CD4-positive, alpha-beta T cell treated with Interleukin-15 for 4 hours (primary cell): ENCODE measurements at places on chromosomes 7 and 10.

GRCh38 chr7:17408245-17408903 lies 109.9 kb downstream of the AHR start:
- DNase-seq, result no peak

DNA sequence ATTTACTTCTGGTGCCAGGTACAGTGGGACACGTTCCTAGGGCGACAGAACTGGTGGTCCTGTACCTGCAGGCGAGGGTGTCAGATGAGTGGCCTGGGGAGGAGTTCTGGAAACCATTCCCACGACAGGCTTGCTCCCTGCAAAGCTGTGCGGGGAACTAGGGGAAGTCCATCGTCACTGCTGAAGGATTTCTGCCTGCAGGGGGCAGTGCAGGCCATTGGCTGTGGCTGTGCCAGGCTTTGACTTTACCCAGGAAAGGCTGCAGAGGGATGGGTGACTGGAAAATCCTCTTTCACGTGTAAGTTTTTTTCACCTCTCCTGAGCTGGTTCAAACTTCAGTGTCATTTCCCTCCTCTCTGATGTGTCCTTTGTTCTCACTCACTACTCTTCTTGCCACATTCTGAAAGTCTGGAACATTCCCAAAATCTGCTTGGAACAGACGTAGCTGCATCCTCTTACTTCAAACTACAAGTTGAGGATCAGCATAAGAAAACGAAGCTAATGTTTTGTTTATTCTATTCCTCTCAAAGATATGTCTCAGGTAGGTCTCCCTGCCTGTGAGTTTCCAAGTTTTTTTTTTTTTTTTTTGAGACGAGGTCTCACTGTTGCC lies 126.5 kb downstream of the SH2D4B start:
- peak; percentile 21 for DNase-seq

DNA sequence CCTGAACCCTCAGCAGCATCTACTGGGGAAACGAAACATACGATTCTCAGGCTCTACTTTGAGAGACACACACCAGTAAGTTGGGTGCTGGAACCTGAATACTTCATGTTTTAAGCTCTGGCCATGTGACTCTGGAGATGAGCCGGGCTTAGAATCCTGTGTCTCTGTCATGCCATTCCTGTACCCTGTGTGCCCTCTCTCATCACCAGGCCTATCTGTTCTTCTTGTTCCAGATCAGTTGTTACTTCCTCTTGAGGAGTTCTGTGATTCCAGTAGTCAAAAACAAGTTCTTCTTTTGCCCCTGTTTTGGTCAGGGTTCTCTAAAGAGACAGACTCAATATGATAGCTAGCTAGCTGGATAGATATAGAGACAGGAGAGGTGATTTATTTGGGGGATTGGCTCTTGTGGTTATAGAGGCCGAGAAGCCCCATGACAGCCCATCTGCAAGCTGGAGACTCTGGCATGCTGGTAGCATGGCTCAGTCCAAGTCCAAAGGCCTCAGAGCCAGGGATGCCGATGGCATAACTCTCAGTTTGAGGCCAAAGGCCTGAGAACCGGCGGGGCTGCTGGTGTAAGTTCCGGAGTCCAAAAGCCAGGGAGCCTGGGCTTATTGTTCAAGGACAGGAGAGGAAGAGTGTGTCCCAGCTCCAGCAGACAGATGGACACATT lies 54.3 kb downstream of the CHN2 start:
- DNase-seq, result no peak

- DNase-seq, result no peak
Measured at GRCh38 chr10:2978111-2978510, 89.2 kb upstream of the PFKP start.

DNA sequence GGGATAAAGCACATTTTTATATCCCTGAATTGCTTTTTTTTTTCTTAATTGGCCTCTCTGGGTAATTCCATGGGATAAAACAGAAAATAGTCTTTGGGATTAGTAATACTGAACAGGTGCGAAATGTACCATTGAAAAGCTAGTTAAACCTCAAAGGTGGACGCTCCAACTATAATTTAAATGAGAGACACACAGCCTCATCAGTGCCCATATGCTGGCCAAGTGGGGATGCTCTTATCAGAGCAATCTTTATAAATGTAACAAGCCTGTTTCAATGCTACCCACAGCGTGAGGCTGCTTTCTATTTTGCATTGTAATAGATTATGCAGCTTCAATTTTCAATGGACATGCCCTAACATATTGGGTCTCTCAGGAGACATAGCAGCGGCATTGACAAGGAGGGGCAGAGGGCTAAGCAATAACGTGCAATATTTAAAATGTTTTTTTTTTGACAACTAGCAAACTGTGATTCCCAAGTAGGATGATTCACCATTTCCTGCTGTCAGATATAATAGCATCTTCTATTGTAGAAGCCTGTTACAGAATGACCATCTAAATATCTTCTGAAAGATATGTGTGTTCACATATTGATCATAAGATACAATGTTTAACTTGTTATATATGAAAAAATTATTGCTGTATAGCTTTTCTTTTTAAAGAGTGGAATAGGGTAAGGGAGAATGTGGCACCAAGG lies 91.3 kb upstream of the BET1 start:
- DNase-seq, result no peak

DNA sequence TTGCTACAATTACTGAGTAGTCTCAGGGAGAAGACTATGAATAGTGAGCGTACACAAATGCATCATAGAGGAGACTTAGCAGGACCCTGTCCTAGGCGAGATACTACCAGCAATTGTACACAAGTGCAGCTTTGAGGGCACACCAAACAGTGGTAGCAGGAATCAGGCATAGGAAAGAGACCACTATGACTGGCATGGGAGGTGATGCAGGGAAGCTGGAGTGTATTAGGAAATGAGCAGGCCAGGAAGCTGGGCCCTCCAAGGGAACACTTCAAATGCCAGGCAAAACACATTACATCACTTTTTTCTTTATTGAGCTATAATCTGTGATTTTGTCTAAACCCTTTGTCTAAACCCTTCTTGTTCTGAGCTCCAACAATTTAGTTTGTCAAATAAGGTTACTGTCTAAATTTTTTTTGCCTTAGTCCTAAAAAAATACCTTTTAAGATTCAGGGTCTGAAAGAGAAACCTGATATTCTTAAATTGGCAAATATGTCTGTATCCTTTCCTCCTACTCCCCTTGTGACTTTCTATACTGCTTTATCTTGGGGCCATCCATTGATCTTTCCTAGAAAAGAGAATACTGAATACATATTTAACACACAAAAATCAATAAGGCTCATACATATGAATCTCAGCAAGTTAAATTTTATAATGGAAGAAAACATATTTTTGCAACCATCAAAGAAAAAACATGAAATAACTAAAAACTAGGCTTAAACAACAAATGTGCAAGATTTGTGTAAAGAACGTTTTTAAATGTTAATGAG lies 193.8 kb upstream of the PHYHIPL start:
- no peak for DNase-seq

DNA sequence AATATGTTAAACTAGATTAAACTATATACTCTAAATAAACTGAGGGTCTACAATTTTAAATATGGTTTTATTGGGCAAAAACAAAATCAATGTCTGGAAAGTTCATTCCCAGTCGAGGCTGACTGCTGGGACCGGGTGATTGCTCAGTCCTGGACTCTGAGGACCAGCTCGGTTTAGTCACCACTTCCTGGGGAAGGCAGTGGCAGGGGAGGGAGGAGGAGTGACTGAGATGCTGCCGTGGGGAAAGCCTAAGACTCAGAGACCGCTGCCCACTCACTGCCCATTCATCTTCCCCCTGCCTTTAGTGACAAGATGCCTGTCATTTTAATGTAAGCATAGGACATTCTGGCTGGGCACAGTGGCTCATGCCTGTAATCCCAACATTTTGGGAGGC lies 29.0 kb downstream of the ATOH7 start:
- DNase-seq, result no peak

GRCh38 chr7:31702354-31702753 lies 15.3 kb downstream of the PPP1R17 start:
- DNase-seq, result no peak

DNA sequence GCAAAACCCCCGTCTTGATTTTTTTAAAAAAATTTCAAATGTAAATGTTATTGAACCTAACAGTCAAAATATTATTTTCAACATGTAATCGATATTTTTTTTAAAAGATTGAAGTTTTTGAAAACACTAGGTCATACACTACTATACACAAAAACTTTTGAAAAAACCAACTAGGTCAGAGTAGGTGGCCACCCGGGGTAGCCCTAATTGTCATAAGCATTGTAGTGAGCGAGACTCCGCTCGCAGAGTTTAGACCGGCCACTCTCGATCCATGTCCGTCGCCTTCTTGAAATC lies 417 bp downstream of the RFC2 start:
- no peak for DNase-seq

DNA sequence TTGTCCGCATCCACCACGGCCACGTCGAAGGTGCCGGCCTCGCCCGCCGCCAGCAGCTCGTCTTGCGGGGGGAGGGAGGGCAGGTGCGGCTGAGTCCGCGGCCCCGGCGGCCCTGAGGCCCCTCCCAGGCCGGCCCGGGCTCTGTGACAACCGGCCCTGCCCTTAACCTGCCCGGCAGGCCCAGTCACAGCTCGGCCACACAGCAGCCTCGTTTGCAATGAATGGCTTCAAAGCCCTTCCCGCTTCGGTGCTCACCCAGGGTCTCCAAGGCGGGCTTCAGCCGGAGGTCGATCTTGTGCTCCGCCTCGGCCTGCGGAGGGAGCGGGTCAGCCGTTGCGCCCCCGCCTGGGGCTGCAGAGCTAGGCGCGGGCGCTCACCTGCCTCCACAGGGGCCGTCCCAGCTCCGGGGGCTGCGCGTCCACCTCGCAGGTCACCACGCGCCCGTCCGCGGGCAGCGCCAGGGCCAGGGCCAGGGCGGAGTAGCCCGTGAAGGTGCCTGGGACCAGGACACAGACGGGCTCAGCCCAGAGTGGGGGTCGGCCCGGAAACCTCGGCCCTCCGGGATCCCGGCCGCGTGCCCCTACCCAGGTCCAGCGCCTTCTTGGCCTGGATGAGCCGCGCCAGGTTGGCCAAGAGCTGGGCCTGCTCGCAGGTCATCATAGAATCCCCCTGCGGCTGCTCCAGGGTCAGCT lies 928 bp downstream of the COMTD1 start:
- no peak for DNase-seq

DNA sequence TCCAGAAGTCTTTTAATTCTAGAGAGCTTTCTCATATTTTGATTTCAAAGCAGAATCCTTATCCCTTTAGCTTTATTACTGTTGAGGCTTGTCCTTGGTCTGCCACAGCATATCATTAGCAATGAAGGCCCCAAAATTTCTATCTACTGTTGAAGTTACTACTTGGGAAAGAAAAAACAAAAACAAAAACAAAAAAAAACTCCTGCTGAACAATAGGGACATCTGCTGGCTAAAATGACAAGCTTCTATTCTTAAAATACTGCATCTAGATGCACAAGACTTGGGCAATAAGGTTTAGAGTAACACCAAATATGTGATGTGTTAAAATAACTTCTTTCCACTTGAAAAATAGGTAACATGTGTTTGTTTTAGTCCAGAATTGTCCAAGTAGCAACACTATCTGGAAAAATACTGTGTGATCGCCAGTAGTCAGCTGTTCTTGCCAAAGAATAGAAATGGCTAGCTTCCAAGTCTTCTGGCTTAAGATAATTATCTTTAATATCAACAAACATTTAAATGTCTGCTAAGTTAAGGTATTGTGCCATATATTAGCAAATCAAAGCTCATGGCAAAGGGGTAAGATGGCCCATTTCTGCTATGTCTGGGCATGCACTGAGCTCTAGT lies 3.8 kb upstream of the DMTF1 start:
- DNase-seq, result peak; percentile 9

GRCh38 chr10:124359336-124359832 lies 59.3 kb downstream of the OAT start:
- no peak for DNase-seq

DNA sequence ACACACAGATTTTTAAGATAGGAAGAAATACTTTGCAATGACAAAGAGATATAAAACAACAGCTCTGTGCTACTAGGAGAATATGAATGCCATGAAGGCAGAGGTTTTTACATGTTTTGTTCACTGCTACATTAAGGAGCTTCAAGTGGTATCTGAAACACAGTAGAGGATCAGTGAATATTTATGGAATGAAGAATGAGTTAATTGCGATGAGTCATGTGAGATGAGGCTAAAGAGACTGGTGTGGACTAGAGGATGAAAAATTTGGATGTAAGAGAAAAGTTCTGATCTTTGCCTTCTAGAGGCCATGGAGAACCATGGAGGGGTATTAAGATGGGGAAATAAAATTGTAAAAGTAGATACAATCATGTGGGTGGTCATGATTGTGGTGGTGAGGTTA lies 434.2 kb downstream of the PHTF2 start:
- no peak for DNase-seq
